ENCODE measurements at places on chromosomes 3 and 15. TPM values are rescaled to one million over a fixed set of nuclear protein-coding genes. Genes with fewer than 3 reads are reported as not detected.

- DNase-seq, result no peak
Observed at GRCh38 chr3:183430325-183430957, 2.0 kb upstream of the MCF2L2 start.

GRCh38 chr15:77695961-77696582 lies 63.4 kb upstream of the LINGO1 start:
- DNase-seq, result no peak

- peak; percentile 94 for DNase-seq
Observed at GRCh38 chr3:129211772-129212171, 28.1 kb upstream of the CNBP start.

- no peak for DNase-seq
Observed at GRCh38 chr3:38563886-38564270, 67.7 kb downstream of the EXOG start.

GRCh38 chr3:183220828-183221227 lies 32.2 kb upstream of the B3GNT5 start:
- DNase-seq, result no peak

DNA sequence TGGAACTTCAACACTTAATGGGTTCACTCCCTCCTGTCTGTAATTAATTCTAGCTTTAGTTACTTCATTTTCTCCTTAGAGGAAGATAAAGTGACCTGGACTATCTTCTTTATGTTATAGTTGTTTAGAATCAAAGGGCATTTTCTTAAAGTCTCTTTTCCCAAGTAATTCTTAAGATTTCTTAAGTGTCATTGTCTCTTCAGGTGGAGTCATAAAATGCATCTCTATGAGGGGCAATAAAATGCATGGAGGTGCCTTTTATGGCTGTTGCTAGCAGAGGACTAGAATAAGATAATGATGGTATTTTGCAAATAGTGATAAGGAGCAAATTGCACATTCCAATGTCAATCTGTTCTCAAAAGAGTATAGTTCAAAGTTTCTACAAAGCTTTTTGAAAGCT lies 34.5 kb downstream of the CNTN4 start:
- no peak for DNase-seq

GRCh38 chr15:59567324-59567723 lies 44.3 kb upstream of the GCNT3 start:
- no peak for DNase-seq

Gene HIGD1A
- 256 TPM for total RNA-seq

Gene PPP1R14D
- not detected for total RNA-seq

Gene PPARG
- 76.2 TPM for total RNA-seq

Gene DNASE1L3
- not detected for total RNA-seq

Gene MASP1
- total RNA-seq, result not detected

Gene ARGFX
- not detected for total RNA-seq

Gene AHSG
- total RNA-seq, result not detected

Gene TMIE
- total RNA-seq, result not detected

Data from Daoy (cell line).